ENCODE measurements at places on chromosomes 4 and X. TPM values are rescaled to one million over a fixed set of nuclear protein-coding genes. Genes with fewer than 3 reads are reported as not detected.

The GRID2 gene
- total RNA-seq: not detected

The TGIF2LX gene
- total RNA-seq: not detected

The FSTL5 gene
- total RNA-seq: not detected

The TLR3 gene
- total RNA-seq: 1.1 TPM

The SRPK3 gene
- total RNA-seq: not detected

The YY2 gene
- total RNA-seq: 1.5 TPM

The GYPB gene
- not detected for total RNA-seq

The TRIM61 gene
- 2.9 TPM for total RNA-seq

The NUDT10 gene
- 1.4 TPM for total RNA-seq

The POU4F2 gene
- not detected for total RNA-seq

The IL21 gene
- not detected for total RNA-seq

The DUSP9 gene
- total RNA-seq: not detected

The HTR2C gene
- not detected for total RNA-seq

The KIF4A gene
- total RNA-seq: 28.8 TPM

The CSAG3 gene
- not detected for total RNA-seq

The EVC2 gene
- 0.68 TPM for total RNA-seq

The RNF175 gene
- total RNA-seq: not detected

The MTTP gene
- total RNA-seq: 0.43 TPM

The ACE2 gene
- not detected for total RNA-seq

The NKX3-2 gene
- not detected for total RNA-seq

The MAGED4 gene
- 1.5 TPM for total RNA-seq

The OTC gene
- total RNA-seq: not detected

The CTAG2 gene
- 21.0 TPM for total RNA-seq

The KLHL4 gene
- total RNA-seq: 0.11 TPM

The CT45A10 gene
- not detected for total RNA-seq

The CT45A1 gene
- total RNA-seq: not detected

The CPE gene
- not detected for total RNA-seq

The HTN1 gene
- total RNA-seq: not detected

The AFM gene
- total RNA-seq: not detected

The IL3RA gene
- 0.17 TPM for total RNA-seq

The PNMA6F gene
- total RNA-seq: not detected

The TNIP3 gene
- 3.8 TPM for total RNA-seq

The KLHL34 gene
- 0.72 TPM for total RNA-seq

The CHIC2 gene
- 29.3 TPM for total RNA-seq

The RAB33A gene
- total RNA-seq: 30.7 TPM

The DDX53 gene
- total RNA-seq: not detected

The PRSS12 gene
- not detected for total RNA-seq

The LRP2BP gene
- 0.71 TPM for total RNA-seq

Measured in activated naive CD8-positive, alpha-beta T cell treated with anti-CD3 and anti-CD28 coated beads, Interleukin-2, amount 10 ng/mL, durations not matched to agents 7 days and 5 days (primary cell).